T-helper 2 cell treated with Interferon-gamma antibody and Interleukin-4, amounts not matched to agents 5 μg/mL and 100 μg/mL, for 36 hours (primary cell): ENCODE measurements at places on chromosomes 16 and 17.

GRCh38 chr17:1271441-1271840 lies 1.2 kb downstream of the BHLHA9 start:
- DNase-seq, result no peak

DNA sequence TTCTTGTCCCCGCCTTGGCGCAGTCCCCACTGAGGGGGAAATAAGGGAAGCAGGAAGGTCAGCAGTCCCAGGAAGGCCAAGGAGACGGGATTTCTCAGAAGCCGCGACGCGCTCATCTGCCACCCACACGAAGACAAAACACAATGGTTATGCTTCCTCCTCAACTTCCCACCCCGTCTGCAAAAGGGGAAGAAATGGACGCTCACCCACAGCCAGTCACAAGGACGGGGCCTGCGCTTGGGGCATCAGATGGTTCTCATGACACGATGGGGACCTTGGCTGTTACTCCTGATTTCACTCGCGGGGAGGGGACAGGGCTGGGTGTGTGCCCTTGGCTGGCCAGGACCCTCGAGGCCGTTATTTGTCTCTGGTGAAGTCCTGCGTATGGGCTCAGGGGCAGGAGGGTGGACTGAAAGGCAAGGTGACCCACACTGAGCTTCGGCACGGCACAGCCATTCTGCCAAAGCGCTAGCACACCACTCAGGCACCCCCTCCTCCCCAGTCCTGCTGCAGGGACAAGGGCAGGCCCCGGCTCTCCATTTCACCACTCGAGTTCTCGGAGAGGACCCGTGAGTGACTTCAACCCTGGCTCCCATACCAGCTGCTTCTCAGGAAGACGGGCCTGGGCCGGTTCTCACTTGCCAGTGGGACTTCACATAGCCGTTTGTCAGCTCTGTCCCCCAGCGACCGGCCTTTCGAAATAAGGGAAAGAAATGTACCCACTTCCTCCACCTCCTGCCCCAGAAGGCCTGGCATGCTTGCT lies 84.5 kb downstream of the ABR start:
- no peak for DNase-seq

DNA sequence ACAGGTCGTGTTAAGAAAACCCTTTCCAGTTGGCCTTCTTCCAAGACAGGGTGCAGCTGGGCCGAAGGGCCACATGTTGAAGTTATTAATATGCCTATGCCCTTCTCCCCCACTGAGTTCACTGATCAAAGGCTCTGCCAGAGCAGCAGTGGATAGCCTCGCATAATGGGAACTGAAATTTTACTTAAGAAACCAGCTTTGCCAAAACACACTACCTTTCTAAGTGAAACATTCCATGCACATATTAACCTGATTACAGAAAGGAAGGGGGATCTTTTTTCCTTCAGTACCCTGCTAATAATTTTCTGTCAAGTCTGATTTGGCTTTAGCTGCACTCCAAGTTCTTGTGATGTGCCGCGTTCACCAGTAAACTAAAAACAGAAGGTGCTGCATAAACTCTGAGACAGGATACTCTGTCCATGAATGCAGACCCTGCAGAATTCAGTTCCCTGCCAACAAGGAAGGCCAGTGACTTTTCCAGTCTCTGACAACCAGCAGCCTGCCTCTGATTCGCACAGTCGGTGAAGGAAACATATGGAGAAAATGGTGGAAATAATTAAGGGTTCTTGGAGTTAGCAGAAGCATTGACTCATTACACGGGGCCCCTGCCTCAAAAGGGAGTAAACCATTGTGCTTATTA lies 283.8 kb downstream of the ZFHX3 start:
- DNase-seq, result no peak

- no peak for DNase-seq
These were observed 56.9 kb downstream of the VMP1 start for GRCh38 chr17:59764292-59764741.

DNA sequence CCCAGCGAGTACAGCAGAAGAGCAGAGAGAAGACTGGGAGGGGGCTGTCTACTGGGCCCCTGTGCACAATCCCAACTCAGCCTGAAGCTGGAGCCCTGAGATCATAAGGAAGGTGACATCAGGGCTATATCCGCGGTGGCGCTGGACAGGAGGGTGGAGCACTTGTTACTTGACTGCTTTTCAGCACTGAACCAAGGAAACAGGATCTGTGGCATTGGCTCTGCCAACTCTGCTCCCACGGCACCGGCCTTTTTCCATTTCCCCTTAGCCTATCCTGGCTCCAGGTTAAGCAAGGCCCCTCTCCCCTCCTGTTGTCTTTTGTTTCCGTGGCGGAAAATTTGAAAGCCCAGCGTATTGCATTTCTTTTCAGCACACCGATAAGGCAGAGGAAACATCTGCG lies 125.0 kb upstream of the IRX3 start:
- DNase-seq, result no peak

GRCh38 chr17:76417499-76418143 lies 33.2 kb downstream of the SPHK1 start:
- DNase-seq, result no peak

DNA sequence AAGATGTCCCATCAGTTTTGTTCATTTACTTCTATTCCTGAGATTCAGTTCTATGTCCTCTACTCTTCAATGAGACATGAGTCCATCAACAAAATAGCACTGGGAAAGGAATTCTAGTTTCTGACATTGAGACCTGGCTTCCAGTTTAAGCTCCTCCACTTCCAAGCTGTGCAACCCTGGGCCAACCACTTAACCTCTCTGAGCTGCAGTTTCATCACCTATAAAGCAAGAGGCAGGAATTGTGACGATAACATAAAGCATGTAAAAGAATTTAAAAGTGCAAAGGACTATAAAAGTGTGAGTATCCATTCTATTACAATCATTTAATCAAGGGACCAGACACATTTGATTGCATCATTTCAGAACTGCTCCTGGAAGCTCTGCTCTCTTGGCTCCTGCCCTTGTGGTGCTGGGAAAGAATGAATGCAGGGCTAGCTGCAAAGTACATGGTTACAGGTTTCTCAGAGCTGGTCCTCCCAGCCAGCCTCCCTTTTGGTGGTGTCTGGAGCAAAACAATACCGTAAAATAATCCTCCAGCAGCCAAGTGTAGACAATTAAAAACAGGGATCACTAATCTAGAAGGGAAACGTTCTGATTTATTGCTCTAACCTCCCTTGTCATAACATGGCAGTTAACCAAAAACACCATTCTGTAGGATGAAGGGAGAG lies 113.9 kb downstream of the VPS53 start:
- no peak for DNase-seq

GRCh38 chr17:55005520-55005919 lies 37.0 kb downstream of the STXBP4 start:
- no peak for DNase-seq

DNA sequence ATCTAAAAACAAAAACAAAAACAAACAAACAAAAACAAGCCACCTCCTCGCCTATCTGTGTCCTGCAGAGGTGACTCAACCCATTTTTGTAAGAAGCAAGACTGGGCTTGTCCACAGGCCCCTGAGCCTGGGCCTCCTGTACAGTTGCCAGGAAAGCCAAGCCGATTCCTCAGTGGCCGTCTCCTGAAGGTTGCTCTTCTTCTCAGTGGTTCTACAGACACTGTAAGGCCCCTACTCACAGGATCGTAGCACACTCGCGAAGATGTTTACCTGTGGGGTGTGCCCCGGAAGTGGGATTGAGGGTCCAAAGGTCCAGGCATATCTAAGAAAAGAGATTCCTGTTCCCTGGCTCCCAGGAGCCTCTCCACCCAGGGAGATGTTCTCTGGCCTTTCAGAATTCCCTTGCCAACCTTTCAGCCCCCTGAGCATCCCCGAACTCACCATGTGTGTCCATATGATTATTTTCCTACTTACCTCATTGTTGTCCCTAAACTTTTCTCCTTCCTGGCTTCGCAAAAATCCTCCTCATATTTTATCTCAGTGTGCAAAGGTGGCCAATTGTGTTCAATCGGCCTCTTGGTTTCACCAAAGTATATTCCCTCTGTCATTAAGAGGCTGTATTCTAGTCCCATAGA lies 7.5 kb upstream of the CES3 start:
- DNase-seq, result no peak

DNA sequence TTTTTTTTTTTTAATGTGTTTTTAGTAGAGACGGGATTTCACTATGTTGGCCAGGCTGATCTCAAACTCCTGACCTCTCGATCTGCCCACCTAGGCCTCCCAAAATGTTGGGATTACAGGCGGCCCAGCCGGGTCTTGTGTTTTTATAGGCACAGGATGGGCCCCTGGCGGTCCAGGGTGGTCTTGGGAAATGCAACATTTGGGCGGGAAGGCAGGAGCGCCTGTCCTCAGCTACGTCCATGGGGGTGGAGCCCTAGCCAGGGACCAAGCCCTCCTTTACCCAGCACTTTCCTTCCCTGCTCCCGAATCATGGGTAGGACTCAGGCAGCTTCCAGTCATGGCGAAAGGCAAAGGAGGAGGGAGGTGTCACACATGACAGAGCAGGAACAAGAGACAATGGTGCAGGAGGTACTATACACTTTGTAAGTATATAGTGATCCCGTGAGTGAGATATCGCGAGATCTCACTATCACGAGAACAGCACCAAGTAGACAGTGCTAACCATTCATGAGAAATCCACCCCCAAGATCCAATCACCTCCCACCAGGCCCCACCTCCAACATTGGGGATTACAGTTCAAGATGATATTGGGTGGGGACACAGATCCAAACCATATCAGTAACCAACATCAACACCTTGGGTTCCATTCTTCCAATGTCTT lies 226.7 kb upstream of the WSCD1 start:
- no peak for DNase-seq

GRCh38 chr17:77011173-77012011 lies 129.4 kb upstream of the SEC14L1 start:
- no peak for DNase-seq

DNA sequence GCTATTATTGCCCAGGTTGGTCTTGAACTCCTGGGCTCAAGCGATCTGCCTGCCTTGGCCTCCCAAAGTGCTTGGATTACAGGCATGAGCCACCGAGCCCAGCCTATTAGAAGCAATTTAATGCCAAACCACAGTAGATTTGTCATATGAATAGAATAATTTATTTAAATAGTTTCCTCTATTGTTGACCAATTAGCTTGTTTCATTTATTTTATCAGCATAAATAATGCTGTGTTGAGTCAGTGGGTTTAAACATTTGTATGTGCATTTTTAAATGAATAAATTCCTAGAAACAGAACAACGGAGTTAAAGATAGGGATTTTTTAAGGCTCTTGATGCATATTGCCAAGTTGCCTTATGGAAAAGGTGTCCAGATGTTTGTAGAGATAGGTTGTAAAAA lies 26.7 kb downstream of the FTO start:
- DNase-seq, result no peak

GRCh38 chr17:57605675-57606105 lies 139.4 kb downstream of the CCDC182 start:
- no peak for DNase-seq

DNA sequence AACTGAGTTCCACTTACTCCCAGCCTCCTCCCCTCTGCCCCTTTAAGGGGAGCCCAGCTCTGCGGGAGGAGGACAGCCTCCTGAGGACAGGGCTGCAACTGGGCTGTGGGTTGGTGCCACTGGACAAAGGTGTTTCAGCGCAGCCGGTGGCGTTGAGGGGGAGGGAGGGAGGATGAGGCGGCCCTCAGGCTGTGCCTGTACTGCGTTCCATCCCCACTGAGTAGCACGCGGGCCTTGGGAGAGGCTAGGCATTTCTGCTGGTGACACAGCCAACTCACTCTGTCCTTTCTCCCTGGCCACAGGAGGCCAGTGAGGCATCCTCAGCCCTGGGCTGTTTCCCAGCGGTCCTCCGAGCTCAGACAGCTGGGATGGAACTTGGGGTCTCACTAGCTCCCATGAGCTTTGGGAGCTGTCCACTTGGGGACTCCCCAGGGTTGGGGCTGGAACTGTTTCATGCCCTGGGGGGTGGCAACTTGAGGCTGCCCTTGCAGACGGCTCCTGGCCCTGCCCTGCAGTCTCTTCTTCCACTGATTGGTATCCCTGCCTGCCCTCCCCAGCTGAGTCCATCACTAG lies 70.5 kb downstream of the MPRIP start:
- no peak for DNase-seq

DNA sequence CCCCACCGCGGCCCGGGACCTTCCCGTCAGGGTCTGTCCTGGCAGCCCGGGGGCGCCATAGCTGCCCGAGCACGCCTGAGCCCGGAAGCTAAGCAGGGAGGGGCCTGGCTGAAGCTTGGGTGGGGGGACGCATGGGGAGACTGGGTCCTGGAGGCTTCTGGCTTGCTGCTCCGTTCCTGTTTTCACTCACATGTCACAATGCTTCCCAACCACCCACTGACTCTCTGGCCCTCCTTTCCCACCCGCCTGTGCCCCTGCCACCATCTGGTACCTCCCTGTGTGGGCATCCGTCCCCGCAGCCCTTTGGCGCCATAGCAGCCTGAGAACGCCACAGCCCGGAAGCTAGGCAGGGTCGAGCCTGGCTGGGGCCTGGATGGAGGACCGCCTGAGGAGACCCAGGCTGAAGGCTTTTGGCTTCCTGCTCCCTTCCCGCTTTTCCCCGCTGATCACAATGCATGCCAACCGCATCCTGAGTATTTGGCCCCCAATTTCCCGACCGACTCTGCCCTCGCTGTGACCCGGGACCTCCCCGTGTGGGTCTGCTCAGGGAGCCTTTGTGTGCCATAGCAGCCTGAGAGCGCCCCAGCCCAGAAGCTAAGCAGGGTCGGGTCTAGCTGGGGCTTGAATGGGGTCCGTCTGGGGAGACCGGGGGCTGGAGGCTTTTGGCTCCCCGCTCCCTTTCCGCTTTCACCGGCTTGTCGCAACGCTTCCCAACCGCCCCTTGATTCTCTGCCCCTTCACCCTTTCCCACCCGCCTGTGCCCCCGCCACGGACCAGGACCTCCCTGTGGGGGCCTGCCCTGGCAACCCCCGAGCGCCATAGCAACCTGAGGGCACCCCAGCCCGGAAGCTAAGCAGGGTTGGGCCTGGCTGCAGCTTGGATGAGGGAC lies 2290.1 kb downstream of the TP53TG3F start:
- DNase-seq, result no peak

DNA sequence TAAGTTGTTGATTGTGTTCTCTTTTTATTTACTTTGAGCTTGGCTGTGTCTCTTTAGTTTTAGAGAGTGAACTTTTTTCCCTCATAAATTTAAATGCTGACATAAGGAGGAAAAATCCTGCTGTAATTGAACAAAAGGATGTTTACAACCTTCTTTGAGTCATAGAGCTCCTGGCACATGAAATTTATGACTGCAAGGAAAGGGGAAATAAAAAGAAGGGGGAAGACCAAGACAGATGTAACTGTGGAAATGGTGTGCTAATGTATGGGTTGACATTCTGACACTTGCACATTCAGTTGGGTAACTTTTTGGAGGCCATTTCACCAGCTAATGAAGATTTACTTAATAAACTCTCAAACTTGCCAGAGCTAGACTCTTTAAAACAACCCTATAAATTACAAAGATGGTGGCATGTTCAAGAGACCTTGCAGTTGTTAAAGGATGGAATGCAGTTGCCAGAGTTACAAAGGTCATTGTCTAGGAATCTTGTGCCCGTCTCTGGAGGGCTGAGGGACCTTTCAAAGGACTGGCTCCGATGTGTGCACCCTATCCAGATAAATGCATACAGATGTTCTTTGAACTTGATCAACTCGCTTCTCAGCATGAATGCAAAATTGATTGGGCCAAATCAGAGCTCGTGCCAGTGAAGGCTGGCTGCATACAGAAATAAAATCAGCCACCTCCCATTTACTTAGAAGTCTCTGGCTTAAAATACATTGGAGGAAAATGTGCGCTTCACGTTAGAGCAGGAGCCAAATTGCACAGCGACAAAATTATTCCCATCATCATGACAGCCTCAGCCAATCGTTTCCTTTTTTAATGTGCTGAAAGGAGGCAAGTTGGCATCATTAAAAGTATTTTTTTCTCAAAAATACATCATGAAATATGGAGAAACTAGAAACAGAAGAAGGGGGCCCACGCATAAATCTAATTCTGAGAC lies 289.0 kb upstream of the XYLT1 start:
- no peak for DNase-seq
